ENCODE measurements at places on chromosomes 1 and 21. TPM values are rescaled to one million over a fixed set of nuclear protein-coding genes. Genes with fewer than 3 reads are reported as not detected.

Gene SYDE2
- total RNA-seq, result 13.9 TPM

Gene SH3BGR
- 1.1 TPM for total RNA-seq

Gene KCNK2
- total RNA-seq, result 0.44 TPM

Gene ADAMTS1
- total RNA-seq, result 49.5 TPM

Gene PLA2G2C
- not detected for total RNA-seq

Gene TSSK3
- 0.57 TPM for total RNA-seq

Gene IL19
- 1.8 TPM for total RNA-seq

Gene DNAJB4
- 38.4 TPM for total RNA-seq

Gene PTPRC
- total RNA-seq, result not detected

Gene ZNF695
- total RNA-seq, result 0.44 TPM

Gene OPTC
- total RNA-seq, result not detected

Gene ACOT11
- total RNA-seq, result 1.5 TPM

Gene TMPRSS3
- not detected for total RNA-seq

Gene HSD3B1
- total RNA-seq, result not detected

Gene FAM78B
- not detected for total RNA-seq

Gene PGLYRP3
- not detected for total RNA-seq

Gene ALG14
- total RNA-seq, result 2.2 TPM

Gene TINAGL1
- 13.5 TPM for total RNA-seq

Gene C2CD4D
- not detected for total RNA-seq

Gene GJA8
- not detected for total RNA-seq

Gene HRNR
- total RNA-seq, result not detected

Gene LRRIQ3
- total RNA-seq, result not detected

Gene TNFRSF4
- total RNA-seq, result not detected

Gene NES
- 69.7 TPM for total RNA-seq

Gene KCNT2
- 0.14 TPM for total RNA-seq

Gene DCDC2B
- not detected for total RNA-seq

Gene SPRR2G
- not detected for total RNA-seq

Gene FHL3
- total RNA-seq, result 36.1 TPM

Gene TDRD5
- not detected for total RNA-seq

Gene FCGR3A
- not detected for total RNA-seq

Gene ADAMTSL4
- 2.4 TPM for total RNA-seq

Gene TCHH
- total RNA-seq, result 0.14 TPM

Gene GJB4
- total RNA-seq, result not detected

Gene MNDA
- not detected for total RNA-seq

Gene CHIA
- total RNA-seq, result not detected

Gene ETV3
- total RNA-seq, result 14.7 TPM

Gene PDXK
- total RNA-seq, result 96.1 TPM

Gene HES2
- 0.14 TPM for total RNA-seq

Gene XCL2
- not detected for total RNA-seq

Gene WNT3A
- total RNA-seq, result not detected

Gene ATP5IF1
- 93.9 TPM for total RNA-seq

Gene TBX15
- under 0.01 TPM for total RNA-seq

Gene LEMD1
- not detected for total RNA-seq
